ENCODE measurements at places on chromosomes 2 and 18.

- no peaks in the 10 kb centered on the region for H3K4me1 ChIP-seq
- no peaks in the 10 kb centered on the region for H3K36me3 ChIP-seq
- no peak overlapping the region for H3K27ac ChIP-seq
- DNase-seq: no peak
Observed at GRCh38 chr2:99571533-99571932, 81.7 kb upstream of the REV1 start.

- no peaks in the 10 kb centered on the region for H3K4me1 ChIP-seq
- no peak overlapping the region for H3K27ac ChIP-seq
- no peaks in the 10 kb centered on the region for H3K36me3 ChIP-seq
- no peak overlapping the region for H3K4me3 ChIP-seq
Observed at GRCh38 chr18:8004792-8005191, 437.7 kb downstream of the PTPRM start.

- H3K4me1 ChIP-seq: peaks cover 3% of the 10 kb centered on the region
- H3K4me3 ChIP-seq: no peak overlapping the region
- no peak overlapping the region for H3K27ac ChIP-seq
- DNase-seq: peak; percentile 55
- H3K27me3 ChIP-seq: no peaks in the 10 kb centered on the region
- no peaks in the 10 kb centered on the region for H3K36me3 ChIP-seq
Observed at GRCh38 chr2:1550658-1551316, 137.5 kb downstream of the TPO start.

DNA sequence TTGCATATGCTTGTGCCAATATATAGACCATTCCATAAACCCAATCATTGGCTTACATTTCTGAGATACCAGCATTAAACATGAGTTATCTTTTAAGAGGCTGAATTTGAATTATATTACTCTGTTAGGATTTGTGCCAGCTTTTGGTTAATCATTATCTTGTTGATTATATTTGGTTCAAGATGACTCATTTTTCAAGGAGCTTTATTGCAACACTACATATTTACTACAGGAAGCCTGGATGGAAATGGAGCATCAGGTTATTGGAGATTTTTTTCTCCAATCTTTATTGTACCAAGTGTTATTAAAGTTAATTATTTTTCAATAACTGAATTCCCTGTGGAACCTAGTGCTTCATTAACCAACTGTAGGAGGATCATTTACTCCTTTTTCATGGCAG, 26.4 kb downstream of the EML4 start:
- H3K4me3 ChIP-seq: no peak overlapping the region
- DNase-seq: no peak
- H3K4me1 ChIP-seq: peaks cover 87% of the 10 kb centered on the region
- H3K27ac ChIP-seq: peak overlapping the region; percentile 41
- H3K36me3 ChIP-seq: no peaks in the 10 kb centered on the region

DNA sequence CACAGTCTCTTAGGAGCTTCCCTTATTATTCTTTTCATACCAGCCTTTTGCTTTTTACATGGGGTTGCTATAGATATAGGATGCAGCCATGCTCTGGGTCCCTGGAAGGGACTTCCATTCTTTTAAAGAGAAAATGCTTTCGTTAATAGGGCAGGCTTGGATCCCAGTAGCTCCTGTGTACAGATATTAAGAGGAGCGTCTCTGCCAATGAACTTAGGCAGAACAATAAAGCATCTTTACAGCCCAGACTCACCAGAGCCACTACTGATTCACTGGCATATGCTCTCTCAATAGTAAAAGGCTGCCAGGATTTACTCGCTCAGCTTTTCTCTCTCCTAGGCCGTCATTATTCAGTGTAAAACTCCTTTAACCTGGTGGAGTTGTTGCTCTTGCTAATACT, 1385.4 kb upstream of the PIK3C3 start:
- DNase-seq: no peak
- no peak overlapping the region for H3K27ac ChIP-seq
- H3K36me3 ChIP-seq: no peaks in the 10 kb centered on the region
- H3K4me3 ChIP-seq: no peak overlapping the region
- peaks cover 2% of the 10 kb centered on the region for H3K4me1 ChIP-seq
- no peaks in the 10 kb centered on the region for H3K27me3 ChIP-seq

Measured in transverse colon (tissue), 4 donors.